ENCODE measurements at places on chromosomes 6 and 20.
A peak's percentile ranks its signal among the peaks of the same experiment; 100 is the strongest.

GRCh38 chr6:46994933-46995332 lies 47.2 kb downstream of the ADGRF1 start:
- DNase-seq: no peak

GRCh38 chr6:23559587-23560343 lies 566.2 kb upstream of the NRSN1 start:
- DNase-seq: no peak

DNA sequence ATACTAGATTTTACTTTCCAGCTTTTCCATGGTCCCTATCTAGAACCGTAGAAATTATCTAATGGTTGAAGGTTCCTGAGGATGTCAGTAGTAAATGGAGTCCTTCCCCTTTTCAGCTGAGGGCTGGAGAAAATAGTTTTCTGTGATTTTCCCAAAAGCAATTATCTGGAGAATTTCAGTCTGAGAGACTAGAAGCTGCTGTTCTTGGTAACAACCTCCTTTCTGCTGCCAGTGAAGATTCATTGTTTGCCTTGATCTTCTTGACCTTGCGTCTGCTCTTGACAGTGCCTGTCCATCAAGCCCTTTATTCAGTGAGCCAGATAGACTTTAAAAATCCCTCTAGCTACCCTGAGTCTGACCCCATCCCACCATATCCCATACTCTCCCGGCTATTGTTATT lies 73.1 kb downstream of the PHACTR2 start:
- no peak for DNase-seq

- no peak for DNase-seq
Observed at GRCh38 chr6:167781066-167781767, 45.5 kb upstream of the AFDN start.

DNA sequence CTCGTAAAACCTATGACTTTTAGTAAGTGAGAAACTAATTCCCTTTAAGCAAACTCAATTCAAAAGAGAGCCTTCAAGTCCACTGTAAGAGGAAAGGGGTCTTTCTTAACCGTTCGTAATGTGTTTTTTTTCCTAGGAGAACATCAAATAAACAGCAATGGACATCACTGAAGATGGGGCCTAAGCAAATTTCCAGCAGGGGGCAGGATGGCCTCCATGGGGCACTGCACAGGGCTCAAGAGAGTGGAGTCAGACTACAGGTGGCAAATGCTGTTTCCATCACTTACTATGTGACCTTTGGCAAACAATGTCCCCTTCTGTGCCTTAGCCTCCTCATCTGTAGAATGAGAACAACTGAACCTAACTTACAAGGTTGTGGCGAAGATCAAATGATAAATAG lies 88.7 kb downstream of the ARHGAP18 start:
- DNase-seq: no peak

DNA sequence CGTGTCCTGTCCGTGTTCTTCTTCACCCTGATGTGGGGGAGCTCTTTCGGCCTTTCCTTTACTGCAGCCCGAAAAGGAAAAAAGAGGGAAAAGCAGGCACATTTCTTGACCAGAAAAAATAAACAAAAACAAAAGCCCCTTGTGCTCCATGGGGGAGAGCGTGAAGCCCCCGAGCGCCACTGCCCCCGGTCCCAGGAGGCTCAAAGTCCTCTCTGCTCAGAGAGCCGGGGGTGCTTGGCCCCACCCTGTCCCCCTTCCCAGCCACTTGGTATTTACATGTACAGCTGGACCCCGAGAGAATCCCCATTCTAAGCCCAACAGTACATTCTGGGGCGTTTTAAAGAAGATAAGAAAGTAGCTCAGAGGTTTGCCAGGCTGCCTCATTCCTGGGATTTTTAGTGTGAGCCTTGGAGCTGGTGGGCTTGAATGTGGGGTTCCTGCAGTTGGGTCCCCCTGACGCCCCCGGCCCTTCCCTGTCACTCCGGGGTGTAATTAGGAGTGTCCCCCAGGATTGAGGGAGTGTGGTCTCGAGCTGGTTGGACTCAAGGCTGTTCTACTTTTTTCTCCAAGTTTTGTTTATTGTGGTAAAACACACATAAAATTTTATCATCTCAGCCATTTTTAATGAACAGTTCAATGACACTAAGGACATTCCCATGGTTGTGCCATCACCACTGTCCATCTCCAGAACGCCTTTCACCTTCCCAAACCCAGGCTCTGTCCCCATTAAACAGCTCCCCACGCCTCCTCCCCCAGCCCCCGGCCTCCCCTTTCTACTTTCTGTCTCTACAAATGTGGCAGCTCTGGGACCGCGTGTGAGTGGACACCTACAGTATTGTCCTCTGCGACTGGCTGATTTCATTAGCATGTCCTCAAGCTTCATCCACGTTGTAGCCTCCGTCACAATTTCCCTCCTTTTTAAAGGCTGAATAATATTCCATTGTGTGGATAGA lies 55.7 kb upstream of the BHLHE23 start:
- no peak for DNase-seq

DNA sequence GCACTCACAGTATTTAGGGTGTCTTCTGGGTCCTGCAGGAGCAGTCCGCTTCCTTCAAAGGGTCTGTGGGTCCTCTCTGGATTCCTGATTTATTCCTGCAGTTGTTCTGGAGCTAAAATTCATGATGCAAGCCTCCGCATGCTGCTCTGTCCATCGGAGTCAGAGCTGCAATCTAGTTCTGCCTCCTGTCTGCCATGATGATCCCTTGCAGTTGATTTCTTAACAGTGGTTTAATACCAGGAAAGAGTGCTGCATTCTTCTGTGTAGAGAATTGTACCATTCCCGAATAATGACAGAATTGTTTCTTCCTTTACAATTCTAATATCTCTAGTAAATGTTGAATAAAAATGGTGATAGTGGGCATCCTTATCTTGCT lies 72.0 kb upstream of the B3GAT2 start:
- DNase-seq: no peak

DNA sequence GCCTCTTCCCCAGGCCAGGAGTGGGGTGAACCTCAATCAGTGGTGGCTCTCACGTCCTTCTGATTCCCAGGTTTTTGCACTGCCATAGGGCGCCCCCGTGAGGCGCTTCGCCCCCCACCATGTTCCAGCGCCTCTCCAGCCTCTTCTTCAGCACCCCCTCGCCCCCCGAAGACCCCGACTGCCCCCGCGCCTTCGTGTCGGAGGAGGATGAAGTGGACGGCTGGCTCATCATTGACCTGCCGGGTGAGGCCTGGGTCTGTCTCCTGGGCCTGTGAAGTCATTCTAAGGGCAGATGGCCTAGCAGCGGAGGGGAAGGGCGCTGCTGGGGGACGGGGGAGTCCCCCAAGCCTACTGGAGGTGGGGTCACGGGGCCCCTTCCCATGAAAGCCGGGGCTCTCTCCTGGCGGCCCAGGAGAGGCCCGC lies 4.5 kb downstream of the TP53INP2 start:
- no peak for DNase-seq

DNA sequence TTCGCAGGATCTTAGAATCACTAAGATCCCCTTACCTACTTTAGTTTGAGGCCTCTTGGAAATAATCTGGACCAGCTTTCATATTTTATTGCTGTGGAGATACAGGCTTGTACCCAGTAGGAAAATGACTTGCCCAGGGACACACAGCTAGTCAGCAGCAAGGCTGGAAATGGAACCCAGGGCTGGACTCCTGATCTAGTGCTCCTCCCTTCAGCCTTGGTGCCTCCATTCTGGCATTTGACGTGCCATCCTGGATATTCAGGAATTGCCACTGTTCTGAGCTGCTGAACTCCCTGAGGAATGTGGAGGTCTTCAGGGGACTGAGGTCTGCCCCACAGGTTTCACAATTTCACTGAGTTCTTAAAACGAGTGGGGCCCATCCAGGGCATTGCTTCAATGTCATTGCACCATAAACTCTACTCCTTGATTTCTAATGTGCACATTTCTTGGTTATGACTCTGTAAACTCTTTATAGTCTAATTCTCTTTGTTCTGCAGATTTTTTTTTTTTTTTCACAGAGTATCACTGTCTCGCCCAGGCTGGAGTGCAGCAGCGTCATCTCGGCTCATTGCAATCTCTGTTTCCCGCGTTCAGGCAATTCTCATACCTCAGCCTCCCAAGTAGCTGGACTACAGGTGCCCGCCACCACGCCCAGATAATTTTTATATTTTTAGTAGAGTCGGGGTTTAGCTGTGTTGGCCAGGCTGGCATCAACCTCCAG lies 26.7 kb upstream of the CDKN1A start:
- DNase-seq: no peak

DNA sequence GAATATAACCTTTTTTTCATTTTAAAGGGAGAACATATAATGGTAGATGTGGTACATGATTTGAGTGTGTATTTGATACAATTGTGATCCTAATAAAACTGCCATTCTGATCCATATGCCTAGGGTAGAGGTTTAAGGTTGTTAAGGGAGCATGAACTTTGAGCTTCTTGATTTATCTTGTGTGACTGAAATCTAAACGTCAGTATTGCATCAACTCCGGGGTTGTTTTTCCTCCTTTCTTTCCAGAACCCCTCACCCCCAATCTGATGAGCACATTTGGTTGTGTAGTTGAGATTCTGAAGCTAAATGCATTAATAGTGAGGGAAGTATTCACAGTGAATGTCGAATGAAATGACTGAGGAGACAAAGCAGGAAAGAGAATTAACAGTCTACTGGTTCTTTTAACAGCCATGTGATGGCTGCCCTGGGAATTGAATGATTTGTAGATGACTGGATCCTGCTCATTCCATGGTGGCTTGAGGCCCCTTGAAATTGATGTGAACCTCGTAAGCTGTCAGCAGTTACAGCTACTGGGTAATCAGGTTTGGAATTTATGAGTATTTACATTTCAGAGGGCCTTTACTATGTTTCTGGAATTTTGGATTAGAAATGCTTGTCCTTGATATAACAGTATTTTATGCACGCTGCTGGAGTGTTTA lies 44.8 kb downstream of the FARS2 start:
- DNase-seq: no peak

DNA sequence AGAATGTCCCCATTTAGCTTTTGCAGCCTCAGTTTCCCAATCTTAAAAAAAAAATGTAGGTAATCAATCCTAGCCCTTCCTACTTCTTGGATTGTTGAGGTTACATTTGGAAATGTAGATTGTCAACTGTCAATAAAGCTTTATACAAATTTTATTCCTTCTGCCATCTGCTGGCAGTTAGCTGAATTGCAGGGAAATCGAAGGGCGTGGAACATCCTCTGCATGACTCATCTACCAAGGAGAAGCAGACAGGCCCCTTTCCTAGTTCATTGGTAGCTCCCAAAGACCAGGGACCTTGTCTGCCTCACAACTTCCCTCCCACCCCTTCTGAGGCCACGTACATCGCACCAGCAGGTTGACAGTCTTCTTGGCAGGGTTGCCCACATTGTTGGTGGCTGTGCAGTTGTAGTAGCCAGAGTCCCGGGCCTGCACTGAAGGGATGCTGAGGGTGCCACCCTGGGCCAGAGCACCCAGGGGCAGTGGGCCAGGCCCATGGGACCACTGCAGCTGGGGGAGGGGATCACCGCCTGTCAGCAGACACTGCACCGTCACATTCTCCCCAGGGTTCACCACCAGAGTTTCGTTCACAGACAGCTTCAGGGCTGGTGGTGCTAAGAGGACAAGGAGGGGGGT lies 43.6 kb downstream of the MDGA1 start:
- peak; percentile 1 for DNase-seq

GRCh38 chr20:37316116-37316774 lies 26.8 kb downstream of the MANBAL start:
- peak; percentile 47 for DNase-seq

Measured in KG1 (cell line).